ENCODE measurements at places on chromosomes 13 and 19.

GRCh38 chr19:30910485-30911240, 438.6 kb downstream of the TSHZ3 start:
- no peak for DNase-seq

- no peak for DNase-seq
Measured at GRCh38 chr13:39378306-39378705, 224.7 kb downstream of the LHFPL6 start.

DNA sequence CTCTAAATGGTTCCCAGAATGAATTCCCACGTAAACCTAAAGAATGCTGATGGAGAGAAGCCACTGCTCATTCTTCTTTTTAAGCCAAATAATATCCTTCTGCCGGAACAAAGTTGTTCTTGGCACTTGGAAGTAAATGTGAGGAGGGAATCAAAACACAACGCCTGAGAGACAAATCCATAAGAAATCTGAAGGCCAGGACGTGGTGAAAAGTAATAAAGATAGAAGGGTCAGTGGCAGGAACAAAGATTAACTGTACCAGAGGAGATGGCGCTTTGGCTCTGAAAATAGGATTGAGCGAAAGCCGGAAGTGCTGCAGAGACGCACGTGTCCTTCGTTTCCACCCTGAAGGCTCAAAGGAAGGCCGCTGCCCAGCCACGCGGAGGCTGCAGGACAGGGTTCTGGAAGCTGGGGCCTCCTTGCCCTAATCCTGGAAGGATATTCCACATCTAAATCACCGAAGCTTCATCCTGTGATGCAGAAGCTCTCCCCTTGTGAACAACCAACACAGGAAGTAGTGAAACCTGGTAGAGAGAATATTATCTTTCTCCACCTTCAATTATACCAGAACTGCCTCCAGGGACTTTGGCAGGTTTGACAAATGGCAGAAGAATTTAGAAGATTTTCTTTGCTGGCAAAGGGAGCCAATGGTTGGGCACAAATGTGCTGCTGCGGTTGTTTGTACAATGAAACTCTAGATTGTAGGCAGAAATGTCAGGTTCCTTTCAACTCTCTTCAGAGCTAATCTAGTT, 214.6 kb upstream of the SERP2 start:
- DNase-seq = no peak

GRCh38 chr13:73428137-73428536, 369.3 kb downstream of the KLF5 start:
- no peak for DNase-seq

DNA sequence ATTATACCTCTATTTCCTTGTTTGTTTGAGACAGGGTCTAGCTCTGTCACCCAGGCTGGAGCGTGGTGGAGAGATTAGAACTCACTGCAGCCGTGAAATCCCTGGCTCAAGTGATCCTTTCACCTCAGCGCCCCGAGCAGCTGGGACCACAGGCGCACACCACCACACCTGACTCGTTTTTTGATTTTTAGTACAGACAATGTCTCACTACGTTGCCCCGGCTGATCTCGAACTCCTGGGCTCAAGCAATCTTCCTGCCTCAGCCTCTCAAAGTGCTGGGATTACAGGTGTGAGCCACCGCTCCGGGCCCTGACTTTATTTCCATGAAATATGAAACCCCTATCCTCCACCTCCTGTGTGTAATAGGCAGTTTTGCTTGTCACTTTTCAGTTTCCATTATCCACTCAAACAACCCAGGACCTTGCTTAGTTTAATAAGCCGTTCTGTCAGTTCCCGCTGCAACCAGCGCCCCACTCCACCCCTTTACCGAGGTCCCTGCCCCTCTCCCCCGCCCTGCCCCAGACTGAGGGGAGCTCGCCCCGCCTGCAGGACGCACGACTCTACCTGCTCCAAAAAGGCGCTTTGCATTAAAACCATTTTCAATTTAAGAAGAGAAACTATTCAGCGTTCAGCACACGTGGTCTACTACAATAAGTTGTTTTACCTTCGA, 16.9 kb downstream of the ZNF816 start:
- DNase-seq = no peak

- DNase-seq = no peak
Measured at GRCh38 chr13:102198418-102199311, 203.2 kb downstream of the FGF14 start.

- DNase-seq = no peak
Measured at GRCh38 chr13:36046672-36047071, 84.5 kb downstream of the DCLK1 start.

GRCh38 chr13:112053167-112053743, 13.7 kb upstream of the SOX1 start:
- no peak for DNase-seq

GRCh38 chr19:17872251-17873001, 681 bp downstream of the SLC5A5 start:
- DNase-seq = no peak

DNA sequence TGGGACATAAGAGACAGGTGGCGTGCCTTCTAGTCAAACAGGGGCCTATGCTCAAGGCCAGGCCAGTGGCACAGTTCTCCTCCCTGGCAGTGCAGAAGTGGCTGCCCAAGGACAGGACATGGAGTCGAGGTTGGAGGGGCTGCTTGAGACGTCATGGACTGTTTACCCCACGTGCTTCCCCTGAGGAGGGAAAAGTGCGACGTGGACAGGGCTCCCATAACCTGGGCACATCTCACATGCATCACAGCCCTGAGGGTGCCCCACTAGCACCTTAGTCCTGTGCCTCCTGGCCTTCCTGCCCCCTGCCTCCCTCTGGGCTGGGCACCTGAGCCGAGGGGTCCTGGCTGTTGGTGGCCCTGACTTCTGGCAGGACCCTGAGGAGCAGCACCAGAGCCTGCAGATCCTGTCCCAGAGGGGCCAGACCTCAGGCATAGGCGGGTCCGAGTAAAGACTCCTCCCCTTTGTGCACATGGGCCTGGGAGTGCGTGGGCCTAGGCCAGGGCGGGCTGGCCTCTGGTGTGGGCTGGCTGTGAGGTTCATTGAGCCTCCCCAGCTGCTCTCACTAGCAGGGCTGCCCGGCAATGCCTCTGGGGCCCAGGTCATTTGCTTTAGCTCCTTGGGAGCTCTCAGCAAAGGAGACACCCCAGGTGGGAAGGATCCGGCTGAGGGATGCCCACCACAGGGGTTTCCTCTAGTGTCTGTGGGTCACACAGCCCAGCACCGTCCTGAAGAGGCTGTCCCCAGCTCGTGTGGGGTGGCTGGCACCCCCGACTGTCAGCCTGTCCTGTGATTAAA, 65.7 kb downstream of the CEBPG start:
- no peak for DNase-seq

DNA sequence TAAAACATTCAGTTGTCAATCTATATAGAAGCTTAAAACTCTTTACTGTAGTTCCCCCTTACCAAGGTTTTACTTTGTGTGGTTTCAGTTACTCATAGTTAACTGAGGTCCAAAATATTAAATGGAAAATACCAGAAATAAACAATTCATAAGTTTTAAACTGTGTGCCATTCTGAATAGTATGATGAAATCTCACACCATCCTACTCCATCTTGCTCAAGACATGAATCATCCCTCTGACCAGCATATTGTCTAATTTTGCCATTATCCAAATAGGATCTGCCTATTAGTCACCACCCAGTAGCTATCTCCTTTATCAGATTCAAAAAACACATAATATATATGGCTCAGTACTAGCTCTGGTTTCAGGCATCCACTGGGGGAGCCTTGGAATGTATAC, 22.4 kb downstream of the ZNF571 start:
- DNase-seq = no peak

GRCh38 chr13:97395447-97396136, 38.4 kb upstream of the RAP2A start:
- no peak for DNase-seq

DNA sequence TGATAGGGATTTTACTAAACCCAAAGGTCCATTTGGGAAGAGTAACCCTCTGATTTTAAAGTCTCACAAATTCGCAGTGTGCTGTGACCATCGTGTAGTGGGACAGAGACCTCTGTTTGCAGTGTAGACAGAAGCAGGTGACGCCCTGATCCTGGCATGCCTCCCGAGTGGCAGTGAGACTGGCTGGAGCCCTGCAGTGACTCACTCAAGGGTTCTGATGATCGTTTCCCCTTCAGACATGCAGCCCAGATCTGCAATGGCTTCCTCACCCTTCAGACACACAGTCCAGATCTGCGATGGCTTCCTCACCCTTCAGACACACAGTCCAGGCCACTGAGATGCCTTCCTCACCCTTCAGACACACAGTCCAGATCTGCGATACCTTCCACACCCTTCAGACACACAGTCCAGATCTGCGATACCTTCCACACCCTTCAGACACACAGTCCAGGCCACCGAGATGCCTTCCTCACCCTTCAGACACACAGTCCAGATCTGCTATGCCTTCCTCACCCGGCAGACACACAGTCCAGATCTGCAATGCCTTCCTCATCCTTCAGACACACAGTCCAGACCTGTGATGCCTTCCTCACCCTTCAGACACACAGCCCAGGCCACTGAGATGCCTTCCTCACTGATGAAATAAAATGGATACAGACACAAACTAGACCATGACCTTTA, 125.2 kb downstream of the ATP11A start:
- DNase-seq = no peak

DNA sequence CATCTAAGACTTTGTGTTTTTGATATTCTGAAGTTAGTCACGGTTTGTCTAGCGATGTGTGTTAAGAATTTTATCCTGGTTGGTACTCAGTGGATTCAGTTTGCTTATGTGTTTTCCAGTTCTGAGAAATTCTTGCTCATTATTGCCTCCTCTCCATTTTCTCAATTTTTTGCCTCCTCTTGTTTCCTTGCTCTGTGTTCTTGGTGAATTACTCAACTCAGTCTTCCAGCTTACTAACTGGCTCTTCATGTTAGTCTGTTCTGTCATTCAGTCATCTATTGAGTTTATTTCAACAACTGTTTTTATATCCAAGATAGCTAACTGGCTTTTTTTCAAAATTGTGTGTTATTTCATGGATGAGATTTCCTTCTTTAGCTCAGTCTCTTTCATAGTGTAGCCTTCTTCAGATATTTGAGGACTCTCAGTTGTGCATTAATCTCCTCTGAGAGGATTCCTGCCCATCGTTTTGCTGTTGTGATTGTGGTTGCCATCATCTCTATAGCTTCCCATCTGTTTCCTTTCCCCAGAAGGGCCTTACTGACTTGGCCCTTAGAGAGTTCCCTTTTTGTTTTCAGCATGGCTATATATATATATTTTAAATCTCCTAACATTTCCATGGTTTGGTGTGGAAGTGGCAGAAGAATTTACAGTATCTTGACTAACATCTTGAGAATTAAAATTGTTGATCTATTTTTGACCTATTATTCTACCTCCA, 6.2 kb downstream of the SETDB2 start:
- DNase-seq = no peak

DNA sequence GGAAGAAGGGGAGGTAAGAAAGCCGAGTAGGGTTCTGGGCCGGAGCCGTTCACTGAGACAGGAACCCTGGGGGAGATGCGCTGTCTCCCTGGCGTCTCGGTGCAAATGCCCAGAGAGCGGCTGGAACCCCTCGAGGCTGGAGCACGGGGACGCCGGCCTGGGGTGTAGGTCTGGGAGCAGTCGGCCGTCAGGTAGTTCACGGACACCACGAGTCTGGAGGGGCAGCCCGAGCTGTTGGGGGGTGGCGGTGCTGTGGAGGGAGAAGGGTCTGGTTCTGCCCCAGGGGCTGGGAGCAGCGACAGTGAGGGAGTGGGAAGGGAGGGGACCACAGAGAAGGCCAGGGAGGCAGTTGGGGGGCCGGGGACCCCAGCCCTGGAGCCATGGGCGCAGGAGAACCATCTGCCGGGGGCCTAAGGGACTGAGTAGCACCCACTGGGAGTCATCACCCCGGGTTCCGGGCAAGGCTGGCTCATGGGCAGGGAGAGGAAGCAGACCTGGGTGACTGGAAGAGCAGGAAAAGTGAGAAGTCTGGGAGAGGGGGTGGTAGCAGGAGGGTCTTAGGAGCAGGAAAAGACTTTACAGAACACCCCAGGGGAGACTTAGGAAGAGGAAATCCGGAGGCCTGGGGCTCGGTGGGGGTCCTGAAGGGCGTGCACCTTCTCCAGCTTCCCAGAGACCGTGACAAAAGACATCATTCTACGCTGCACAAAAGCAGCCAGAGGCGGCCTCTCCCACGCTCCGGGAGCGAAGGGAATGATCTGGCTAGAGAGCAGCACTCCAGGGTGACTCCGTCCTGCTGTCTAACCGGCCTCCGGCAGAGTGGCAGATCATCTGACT, 173.1 kb upstream of the SOX1 start:
- no peak for DNase-seq

DNA sequence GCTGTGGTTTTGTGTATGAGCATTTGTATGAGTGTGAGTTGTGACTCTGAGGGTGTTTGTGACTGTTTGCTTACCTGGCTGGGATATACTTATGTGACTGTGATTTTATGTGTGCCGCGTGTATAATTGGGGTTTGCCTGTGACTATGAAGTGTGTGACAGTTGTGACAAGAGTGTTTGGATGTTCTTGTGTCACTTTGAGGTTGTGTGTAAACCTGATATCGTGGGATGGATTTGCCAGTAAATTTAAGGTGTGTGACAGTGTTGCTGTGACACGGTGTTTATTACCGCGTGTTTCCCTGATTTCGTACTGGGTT, 442 bp downstream of the ZNF420 start:
- DNase-seq = no peak

GRCh38 chr19:48182434-48182833, 12.0 kb downstream of the ZSWIM9 start:
- DNase-seq = no peak

GRCh38 chr19:913080-913748, at the start of gene R3HDM4:
R3HDM4 (minus strand) TSS chr19:913219; CDS start chr19:913157, 62 bp downstream.
- peak; percentile 80 for DNase-seq

DNA sequence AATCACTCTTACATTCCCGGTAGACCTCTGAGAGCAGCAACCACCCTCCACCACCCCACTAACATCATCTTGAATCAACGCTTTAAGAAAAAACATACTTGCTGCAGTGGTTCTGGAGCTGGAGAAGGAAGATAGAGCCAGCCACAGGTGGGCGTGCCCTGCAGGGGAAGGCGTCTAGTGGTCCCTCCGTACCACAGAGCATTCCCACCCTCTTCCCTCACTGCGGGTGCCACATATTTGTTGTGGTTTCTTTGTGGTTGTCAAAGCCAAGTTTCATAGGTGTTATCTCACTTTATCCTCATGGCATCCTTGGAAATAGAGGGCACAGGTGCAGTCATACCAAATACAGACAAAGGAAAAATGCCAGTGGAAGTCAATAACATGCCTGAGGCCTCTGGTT, 22.2 kb downstream of the COL4A2 start:
- DNase-seq = no peak

- DNase-seq = no peak
Measured at GRCh38 chr19:41915021-41915775, 13.1 kb downstream of the ERFL start.

DNA sequence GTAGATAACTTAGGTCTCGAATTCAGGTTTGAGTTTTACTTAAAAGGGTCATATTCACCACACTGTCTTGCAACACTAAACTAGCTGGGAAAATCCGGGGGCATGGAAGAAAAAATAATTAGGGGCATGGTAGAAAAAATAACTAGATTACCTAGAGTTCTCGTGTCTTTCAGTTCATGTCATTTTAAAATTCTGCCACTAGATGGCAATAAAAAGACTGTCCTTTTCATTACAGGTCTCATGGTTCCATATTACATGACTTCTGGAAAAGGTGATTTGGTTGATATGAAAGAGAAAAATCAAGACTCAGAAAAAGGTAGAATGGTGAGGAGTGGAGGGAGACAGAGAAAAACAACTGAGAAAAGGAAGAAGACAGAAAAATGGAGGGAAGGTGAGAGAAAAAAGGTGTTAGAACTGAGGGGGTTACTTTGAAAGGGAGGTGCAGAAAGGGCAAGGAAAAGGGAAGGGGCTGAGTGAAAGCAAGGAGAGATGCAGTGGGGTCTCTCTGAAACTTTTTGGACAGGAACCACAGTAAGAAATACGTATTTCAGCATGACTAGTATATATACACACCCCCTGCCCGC, 299.0 kb downstream of the KLF12 start:
- no peak for DNase-seq
